ENCODE measurements at places on chromosomes 7 and 10.

- DNase-seq: no peak
Measured at GRCh38 chr7:154881026-154881425, 121.9 kb downstream of the PAXIP1 start.

- DNase-seq: peak; percentile 83
Measured at GRCh38 chr7:150778738-150779301, 21.3 kb downstream of the TMEM176B start.

- DNase-seq: no peak
Measured at GRCh38 chr10:113261611-113262091, 291.2 kb upstream of the HABP2 start.

- no peak for DNase-seq
Measured at GRCh38 chr7:86485827-86486226, 157.9 kb upstream of the GRM3 start.

DNA sequence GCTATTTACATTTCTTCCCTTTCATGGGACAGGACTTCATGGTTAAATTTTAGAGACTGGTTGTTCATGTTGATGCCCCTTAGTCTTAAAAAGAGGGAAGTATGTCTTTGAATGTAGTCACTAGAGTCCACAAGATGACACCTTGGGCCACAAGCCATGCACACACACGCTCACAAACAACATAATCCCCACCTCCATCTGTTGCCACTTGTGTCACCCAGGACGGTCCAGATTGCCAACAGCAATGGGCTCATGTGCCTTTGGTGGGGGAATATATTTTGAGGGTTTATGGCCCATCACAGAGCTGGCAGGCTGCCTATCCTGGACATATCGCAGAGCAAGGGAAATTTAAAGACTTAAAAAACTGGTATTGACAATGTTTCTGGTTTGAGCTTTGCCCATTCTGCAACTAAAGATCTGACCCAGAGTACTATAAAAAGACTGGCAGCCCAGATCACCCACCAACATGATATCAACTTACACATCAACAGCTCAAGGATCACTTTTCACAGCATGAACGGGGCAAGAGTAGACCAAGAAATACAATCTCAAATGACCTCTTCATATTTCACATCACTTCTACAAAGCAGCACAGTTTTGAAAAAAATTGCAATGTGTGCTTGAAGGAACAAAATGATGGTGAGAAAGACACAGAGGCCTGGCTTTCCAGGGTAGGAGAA is 50.5 kb downstream of the STRA8 start:
- DNase-seq: no peak

- no peak for DNase-seq
Measured at GRCh38 chr7:148854983-148855382, 29.1 kb downstream of the EZH2 start.

All from Peyer's patch (tissue), 4 donors.